ENCODE measurements at places on chromosomes 3 and 15.
A peak's percentile ranks its signal among the peaks of the same experiment; 100 is the strongest.

GRCh38 chr3:149134575-149134974 is 5.1 kb downstream of the HPS3 start:
- no peak for DNase-seq

- DNase-seq = no peak
Observed at GRCh38 chr15:42547918-42548248, 710 bp downstream of the LRRC57 start.

DNA sequence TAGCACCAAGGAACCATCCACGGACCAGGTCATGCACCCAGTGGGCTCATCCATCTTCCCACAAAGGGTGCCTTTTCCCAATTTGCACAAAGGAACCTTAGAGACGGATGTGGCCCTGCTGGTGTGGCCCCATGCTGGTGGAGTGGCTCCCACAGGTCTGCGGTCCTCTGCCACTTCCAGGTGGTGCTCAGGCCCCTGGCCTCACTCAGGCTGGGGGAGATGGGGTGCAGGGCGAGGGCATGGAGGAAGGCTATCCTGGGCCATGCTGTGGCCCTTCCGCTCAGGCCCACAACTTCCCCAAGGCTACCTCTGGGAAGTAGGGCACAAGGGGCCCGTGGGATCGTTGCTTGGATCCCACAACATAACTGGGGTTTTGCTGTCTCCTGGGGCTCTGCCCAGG is 5.2 kb upstream of the SYNM start:
- DNase-seq = no peak

DNA sequence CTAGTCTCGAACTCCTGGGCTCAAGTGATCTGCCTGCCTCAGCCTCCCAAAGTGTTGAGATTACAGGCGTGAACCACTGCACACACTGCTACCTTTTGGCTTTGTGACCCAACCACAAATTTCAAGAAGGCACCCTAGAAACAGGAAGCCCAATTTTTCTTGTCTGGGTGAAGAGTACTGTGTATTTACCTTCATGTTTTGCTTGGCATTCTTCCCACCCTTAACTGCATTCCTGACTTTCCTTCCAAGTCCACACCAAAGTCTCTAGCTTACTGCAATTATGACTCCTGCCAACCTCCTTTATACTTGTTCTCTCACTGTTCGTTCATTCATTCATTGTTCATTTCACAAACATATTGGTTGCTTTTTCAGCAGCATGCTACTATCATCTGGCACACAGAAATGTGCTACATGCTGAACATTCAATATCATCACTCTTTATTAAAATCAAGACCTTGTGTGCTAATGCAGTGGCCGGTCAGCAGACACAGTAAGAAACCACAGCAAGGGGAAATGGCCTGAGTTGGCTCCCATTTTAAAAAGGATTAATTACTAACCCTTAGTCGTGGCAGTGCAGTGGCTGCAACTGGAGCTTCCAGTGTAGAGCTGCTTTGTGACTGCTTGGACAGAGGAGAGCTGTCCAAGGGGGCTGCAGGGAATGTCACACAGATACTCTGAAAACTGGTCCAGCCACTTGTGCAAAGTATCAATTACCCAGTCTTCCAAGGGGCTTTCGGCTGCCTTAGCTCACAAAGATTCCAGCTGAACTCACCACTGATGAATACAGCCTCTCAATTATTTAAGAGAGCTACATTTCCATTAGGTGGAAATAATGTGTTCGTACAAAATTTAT is 94.0 kb downstream of the ETFA start:
- no peak for DNase-seq

- DNase-seq = no peak
Observed at GRCh38 chr3:50671331-50671730, 3.4 kb upstream of the DOCK3 start.

GRCh38 chr15:58146749-58147148 is 8.6 kb downstream of the AQP9 start:
- DNase-seq = no peak

- no peak for DNase-seq
Observed at GRCh38 chr3:82002491-82002890, 241.0 kb upstream of the GBE1 start.

DNA sequence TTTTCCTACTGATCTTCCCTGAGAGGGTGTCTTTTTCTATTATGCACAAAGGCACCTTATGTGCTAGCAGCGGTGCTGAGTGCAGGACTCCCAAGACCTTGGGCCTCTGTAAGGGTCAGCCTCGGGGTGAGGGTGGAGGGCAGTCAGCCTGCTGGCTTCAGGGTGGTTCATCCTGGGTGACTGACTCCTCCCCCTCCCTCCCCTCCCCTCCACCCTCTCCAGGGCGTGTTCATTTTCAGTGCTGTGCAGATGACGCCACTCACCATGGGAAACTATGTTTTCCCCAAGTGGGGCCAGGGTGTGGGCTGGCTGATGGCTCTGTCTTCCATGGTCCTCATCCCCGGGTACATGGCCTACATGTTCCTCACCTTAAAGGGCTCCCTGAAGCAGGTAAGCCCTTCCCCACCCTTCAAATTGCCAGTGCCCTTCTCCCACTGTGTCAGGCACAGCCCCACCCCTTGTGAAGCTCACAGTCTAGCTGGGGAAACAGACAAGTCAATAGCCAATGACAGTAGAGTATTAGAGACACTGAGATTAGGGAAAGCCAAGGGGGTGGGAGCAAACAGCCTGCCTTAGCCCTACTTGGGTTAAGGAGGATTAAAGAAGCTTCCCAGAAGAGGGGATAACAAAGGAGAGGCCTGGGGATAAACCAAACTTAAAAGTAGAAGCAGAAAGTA is 41.9 kb downstream of the SLC6A1 start:
- DNase-seq = no peak

- DNase-seq = peak; percentile 7
Observed at GRCh38 chr3:127406309-127407025, 118.6 kb upstream of the PRR20G start.
